ENCODE measurements at places on chromosomes 5 and 9.

GRCh38 chr5:163506726-163507125, 1.3 kb downstream of the MAT2B start:
- DNase-seq: no peak

DNA sequence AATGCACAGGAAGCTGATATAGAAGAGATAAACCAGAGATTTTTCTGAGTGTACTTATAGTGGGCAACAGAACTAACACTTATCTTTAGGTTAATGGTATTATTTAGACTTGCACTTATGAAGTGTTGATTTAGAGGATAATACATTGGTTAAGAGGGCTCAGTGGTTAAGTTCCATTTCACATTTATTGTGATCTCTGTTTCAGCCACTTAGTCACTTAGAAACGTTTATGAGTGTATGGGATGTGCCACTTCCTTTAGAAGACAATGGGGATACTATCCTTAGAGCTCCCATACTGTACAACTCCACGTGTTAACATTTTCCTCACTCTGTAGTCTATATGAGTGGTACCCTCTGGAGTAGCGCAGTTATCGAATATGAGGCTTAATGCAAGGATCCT, 57.5 kb downstream of the PIP5K1B start:
- no peak for DNase-seq

DNA sequence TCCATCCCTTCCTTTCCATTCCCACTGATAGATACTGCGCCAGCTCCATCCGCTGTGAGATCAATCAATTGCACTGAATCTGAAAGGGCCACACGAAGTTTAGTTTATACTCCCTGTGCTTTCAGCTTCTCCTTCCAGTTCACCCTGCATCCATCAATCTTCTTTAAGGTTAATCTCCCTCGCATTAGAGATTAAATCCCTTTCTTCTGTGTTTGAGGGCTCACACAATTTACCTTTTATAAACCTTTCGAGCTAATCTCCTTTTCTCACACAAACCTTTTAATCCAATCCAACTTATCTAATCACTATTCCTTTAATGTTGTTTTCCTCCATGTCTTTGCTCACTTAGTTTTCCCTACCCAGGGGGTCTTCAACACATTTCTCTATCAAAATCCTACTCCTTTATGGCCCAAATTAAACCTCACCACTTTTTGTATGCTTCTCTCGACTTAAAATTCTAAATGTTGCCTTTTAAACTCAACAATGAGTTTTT, 64.6 kb upstream of the HAPLN1 start:
- DNase-seq: no peak

DNA sequence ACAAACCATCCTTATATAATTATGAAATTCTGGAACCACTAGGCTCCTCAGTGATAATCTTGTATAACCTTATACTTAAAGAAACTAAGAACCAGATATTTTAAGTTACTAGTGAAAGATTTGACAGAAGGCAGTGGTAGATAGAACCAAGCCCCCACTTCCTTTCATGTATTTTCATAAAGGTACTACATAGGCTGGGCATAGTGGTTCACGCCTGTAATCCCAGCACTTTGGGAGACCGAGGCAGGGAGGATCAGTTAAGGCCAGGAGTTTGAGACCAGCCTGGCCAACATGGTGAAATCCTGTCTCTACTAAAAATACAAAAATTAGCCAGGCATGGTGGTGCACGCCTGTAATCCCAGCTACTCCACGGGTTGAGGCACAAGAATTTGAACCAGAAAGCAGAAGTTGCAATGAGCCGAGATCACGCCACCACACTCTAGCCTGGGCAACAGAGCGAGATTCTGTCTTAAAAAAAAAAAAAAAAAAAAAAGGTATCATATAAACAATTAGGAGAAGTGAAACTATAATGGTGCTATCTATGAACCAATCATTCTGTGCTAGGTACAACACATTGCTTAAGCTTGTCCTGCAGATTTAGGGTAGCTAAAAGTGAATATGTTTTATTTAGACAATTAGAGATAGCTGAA, 27.9 kb upstream of the DTWD2 start:
- no peak for DNase-seq
